ENCODE measurements at places on chromosomes 5 and 9.
A peak's percentile ranks its signal among the peaks of the same experiment; 100 is the strongest.

- DNase-seq, result no peak
Measured at GRCh38 chr5:37638897-37639296, 200.9 kb downstream of the GDNF start.

DNA sequence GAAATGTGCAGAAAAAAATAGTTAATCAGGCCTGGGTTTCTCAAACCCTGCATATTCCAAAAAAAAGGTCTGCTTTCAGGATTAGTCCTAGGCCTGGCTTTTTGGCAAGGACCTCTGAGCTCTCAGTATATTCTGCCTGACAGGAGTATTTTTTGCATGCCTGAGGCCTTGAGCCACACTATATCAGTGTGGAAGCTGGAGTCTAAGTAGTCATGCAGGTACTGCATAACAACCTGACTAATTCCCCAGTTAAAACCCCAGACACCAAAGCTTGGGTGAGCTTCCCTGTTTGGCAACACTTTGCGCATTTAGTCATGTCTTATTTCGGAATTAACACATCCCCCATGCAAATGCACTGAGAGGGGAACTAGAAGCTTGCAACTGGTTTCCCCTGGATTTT, 359.5 kb downstream of the CETN3 start:
- no peak for DNase-seq

DNA sequence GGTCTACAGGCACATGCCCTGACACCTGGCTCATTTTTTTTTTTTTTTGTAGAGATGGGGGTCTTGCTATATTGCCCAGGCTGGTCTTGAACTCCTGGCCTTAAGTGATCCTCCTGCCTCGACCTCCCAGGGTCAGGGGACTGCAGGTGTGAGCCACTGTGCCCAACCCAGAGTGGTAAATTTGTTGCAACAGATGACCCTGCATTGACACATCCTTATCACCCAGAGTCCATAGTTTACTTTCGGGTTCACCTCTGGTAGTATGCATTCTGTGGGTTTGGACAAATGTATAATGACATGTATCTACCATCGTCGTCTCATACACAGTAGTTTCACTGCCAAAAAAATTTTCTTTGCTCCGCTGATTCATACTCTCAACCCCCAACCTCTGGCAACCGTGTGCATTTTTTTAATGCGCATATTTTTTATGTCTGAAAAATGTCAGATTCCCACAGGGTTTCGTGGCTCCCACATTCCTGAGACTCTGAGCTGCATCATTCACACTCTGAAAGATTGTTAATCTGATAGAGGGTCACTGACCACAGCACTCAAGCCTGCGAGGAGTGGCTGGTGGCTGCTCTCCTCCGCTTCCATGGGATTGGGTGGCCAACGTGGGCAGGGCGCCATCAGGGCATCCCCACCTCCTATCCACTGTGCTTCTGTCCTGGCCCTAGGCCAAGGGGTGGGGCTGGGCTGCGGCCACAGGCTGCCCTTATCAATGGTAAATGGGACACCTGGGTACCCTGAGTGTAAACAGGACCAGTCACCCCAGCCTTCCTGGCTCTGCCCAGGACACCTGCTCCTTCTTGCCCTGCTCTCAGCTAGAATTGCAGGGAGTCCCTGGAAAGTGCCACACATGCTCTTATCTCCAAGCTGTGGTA, 9.6 kb downstream of the NDST1 start:
- peak; percentile 53 for DNase-seq

DNA sequence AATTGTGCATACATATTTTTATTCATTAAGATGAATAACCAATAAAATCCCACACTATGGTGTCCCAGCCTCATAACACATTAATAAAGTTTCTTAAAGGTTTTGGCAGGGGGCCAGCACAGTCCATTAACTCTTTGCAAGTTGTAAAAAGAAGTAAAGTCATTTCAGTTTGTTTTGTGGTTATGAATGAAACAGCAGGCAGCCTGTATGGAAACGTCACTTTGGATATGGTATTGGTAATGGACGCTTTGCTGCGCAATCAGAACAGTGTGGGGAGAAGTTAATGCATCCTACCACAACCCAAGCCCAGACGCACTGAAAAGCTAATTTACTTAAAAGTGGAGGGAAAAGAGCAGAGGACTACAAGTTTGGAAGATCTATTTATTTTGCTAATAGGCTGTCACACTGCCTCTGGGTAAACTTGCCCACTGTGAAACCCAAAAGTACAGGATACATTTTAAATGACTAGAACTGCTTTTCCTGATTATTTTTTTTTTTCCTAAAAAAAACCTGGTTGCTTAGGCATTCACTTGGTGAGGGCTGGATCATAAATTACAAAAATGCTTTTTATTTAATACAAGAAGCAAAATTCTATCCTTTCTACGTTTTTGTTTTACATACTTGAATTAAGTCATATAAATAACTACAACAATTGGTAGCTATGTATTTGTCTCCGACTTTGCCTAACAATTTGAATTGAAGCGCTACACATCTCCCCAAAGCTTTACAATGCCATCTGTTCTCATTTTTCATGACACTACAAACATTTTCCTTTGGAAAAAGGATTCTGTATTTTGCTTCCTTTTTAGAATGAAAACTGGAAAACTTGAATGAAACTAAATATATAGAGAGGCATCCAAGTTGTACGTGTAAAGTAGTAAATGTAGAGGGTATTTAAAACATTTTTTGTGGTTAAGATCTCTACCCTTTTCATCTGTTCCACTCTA, 104.3 kb downstream of the NFIB start:
- DNase-seq, result no peak

Data from NCI-H1092 treated with DMSO at 0.1 percent for 48 hours (cell line).